ENCODE measurements at places on chromosomes 3 and 15.

- DNase-seq, result no peak
These were observed 92.4 kb downstream of the COL6A6 start for GRCh38 chr3:130609166-130609979.

DNA sequence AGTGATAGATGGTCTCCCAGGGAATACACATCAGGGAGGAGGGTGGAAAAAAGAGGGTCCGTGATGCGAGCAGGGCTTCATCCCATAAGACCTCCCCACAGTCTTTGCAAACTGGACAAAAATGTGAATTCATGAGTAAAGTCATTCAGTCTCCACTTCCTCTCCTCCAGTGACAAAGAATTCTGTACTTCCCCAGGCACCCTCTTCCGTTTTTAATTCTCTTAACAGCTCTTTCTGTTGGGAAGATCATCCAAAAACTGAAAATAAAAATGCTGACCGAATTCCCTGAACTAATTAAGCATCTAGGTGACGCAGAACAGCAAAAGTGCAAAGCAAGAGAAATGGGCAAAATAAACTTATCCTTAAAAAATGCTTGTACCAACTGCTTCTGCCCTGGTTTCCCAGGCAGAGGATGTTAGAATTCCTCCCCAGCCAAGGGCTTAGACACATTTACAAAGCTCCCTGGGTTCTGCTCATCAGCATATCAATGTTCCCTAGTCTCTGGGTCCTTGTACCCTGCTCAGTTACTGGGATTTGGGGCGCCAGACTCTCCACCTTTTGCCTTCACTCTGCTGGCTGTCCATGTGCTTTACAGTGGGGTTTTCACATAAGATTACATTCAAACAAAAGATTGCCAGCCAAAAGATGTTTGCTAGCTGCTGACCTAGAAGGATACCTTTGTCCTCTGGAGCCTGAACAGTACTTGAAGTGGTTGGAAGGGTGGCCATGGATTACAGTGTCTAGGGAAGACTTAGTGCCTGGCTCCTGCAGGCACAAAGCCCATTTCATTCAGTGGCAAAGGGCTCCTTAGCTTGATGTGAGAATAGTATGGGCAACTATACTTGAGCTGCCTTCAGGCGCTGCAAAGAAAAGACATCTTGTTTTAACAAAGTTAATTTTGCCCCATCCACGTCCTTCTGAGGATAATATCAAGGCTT is 69.4 kb downstream of the ARNT2 start:
- DNase-seq, result no peak

- peak; percentile 35 for DNase-seq
These were observed 84.3 kb upstream of the PRTG start for GRCh38 chr15:55827204-55827603.

DNA sequence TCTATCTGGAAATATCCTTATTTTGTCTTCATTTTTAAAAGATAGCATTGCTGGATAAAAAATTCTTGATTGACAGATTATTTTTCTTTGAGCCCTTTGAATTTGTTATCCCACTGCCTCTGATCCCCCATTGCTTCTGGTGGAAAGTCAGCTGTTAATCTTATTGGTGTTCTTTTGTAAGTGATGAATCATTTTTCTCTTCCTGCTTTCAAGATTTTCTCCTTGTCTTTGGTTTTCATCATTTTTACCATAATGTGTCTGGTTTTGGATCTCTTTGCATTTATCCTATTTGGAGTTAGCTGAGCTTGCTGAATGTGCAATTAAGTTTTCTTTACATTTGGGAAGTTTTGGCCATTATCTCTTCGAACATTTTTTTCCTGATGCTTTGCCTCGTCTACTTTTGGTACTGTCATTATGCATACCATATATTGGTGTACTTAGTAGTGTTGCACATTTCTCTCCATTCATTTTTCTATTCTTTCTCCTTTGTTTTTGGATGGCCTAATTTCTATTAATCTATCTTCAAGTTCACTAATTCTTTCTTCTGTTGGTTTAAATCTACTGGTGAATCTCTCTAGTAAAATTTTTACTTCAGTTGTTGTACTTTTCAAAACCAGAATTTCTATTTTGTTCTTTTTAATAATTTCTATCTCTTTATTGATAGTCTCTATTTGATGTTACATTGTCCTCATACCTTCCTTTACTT is 440.0 kb upstream of the PROK2 start:
- no peak for DNase-seq

DNA sequence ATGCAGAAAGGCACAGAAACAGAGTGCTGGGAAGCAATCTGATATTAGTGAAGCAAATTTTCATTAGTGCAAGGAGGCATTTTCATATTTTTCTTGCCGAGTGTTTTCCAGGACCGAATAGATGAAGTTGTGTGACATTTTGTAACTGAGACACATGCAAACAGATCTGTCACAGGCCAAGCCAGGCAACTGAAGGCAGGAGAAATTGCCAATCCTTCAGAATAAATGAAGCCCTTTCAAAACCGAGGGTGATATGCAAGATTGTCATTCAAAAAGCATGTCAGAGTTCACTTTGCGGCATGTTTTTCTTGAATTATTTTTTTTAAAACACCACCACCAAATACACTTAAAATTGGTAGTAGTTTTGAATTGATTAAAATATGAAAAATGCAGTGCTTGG is 6.2 kb downstream of the LMOD3 start:
- DNase-seq, result no peak

GRCh38 chr3:157354722-157355121 is 81.9 kb upstream of the PTX3 start:
- DNase-seq, result peak; percentile 21

DNA sequence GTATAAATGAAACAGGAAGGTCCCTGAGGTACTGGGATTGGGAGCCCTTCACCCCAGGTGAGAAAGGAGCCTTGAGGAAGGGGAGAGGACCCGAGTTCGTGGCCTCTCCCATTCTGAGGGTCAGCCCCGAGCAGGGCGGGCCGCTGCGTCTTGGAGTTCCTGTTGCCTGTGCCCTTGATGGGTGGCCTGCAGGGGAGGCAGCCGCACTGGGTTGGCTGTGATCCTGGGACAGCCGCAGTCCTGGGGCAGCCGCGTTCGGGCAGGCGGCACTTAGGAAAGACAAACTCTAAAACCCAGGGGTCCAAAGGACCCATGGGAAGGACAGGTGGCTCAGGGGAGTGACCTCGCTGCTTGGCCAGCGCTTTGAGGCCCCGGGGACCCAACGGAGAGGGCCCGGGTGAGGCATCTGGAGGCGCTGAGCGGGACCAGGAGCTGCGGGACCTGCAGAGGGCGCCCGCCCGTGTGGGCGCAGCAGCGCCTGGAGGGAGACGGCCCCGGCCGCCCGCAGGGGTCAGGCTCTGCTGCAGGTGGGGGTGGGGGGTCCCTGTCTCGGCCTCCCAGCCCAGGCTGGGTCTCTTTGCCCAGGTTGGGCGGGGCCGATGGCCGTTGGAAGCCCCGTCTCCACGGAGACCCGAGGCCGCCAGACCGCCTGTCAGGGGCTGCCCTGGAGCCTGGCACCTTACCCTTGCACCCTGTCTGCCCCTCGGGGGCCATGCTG is 65.1 kb downstream of the HMCES start:
- peak; percentile 31 for DNase-seq

DNA sequence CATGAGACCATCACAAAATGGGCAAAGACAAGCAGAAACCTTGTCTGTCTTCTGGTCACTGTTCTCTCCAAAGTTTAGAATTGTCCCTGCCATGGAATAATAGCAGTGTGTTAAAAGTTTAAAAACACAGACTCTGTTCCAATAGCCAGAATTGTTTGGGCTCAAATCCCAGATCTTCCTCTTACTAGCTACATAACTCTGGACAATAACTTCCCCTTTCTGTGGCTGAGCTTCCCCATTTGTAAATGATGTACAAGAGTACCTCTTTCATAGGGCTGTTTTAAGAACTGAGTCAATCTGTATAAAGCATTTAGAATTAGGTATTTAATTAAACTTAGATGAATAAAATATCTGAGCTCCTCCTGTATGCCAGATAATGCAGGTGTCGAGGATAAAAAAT is 623.0 kb downstream of the NTRK3 start:
- no peak for DNase-seq

DNA sequence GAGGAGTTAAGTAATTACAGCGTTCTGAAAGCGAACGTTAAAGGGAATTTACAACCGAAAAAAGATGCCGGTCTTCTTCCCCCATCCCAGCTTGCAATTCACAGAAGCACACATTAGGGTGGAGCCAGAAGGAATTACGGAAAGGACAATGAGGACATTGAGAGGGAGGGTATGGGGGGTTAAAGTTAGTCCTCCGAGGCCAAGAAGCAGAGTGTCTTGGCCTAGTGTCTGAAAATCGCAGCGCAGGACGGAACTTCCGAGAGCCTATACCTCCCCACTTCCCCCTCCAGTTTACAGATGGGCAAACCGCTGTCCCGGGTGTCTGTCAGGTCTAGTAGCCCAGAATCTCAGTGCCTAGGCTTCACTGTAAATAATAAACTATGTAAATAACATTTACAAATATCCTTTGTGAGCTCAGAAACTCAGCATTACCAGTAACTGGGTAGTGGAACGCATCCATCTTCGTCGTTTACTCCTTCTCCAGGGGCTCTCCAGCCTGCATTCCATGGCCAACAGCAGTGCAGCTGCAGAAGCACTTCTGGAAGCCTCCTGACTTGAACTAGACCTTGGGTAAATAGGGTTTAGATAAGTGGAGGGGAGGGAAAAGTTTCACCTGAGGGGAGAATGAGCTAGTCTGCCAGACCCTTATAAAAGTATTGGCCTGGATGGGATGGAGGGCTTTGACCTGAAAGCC is 922 bp downstream of the ADPRH start:
- DNase-seq, result no peak

DNA sequence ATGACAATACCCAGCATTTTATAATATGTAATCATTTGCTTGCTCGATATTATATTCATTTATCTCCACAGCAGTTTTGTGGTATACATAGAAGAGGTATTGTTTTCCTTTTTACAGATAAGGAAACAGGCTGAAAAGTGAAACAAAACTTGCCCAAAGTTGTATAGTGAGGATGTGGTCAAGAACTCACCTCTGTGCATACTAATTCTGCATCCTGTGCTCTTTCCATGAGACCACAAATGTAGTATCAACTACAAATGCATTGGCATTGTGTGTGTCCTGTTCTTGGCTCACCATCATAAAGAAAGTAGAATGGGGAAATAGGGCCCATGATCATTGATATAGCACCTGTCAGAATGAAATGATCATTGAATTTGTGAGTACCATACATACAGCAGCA is 167.3 kb downstream of the NECTIN3 start:
- peak; percentile 15 for DNase-seq

GRCh38 chr3:85495602-85496001 is 536.8 kb downstream of the CADM2 start:
- DNase-seq, result no peak

- no peak for DNase-seq
These were observed 233.7 kb upstream of the ADAMTS9 start for GRCh38 chr3:64921281-64922065.

GRCh38 chr3:79039192-79039591 is 728.6 kb downstream of the ROBO1 start:
- DNase-seq, result no peak
